ENCODE measurements at places on chromosomes 5 and 9. TPM values are rescaled to one million over a fixed set of nuclear protein-coding genes. Genes with fewer than 3 reads are reported as not detected.

KIF27 gene
- 4.8 TPM for total RNA-seq

PCDHB11 gene
- total RNA-seq: 1.8 TPM

FOXI1 gene
- not detected for total RNA-seq

PCDHGB5 gene
- total RNA-seq: 6.4 TPM

CDH12 gene
- total RNA-seq: not detected

RNF180 gene
- total RNA-seq: 16.9 TPM

WDR31 gene
- total RNA-seq: 5.7 TPM

GRCh38 chr5:72505539-72506157 is 1.6 kb downstream of the ZNF366 start:
- DNase-seq: no peak

- DNase-seq: no peak
These were observed 3.6 kb downstream of the IARS1 start for GRCh38 chr9:92289708-92290390.

GRCh38 chr9:114787781-114788498 is 17.9 kb downstream of the TNFSF15 start:
- no peak for DNase-seq

DNA sequence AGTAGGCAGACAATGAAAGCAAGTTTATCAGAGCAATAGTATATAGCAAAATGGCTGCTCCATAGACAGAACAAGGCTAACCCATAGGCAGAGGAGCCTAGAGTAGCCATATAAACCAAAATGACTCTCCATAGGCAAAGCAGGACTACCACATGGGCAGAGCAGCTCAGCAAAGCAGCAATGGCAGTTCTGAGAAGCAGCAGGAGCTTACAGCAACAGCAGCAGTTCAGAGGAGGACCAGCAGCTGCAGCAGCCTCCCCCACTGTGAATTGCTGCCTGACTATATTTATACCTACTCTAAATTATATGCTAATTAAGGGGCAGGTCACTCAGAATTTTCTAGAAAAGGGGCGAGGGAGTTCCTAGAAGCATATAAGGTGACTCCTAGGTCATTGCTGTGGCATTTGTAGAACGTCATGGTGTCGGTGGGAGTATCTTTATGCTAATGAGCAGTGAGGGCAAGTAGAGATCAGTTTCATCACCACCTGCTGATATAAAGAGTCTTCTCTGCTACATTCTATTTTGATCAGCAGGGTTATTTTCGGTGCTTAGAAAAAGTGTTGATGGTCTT is 1115.5 kb downstream of the DTWD2 start:
- DNase-seq: no peak

DNA sequence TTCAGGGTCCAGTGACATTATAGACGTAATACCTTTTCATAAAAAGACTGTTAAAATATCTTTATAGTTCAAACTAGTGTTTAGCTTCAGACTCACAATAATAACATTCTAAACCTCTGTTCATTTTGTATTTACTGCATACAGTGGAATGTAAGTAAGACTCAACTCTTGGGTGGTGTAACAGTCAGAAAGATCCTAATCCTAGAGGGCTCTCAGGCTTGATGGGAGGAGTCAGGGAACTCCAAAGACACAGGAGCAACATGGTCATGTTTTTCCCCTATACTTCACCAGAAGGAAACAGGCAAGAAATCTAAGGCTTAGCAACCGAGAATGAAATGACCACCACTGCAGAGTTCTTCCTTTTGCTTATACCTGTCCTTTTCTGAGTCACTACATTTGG is 82.6 kb downstream of the MRPS27 start:
- DNase-seq: no peak

DNA sequence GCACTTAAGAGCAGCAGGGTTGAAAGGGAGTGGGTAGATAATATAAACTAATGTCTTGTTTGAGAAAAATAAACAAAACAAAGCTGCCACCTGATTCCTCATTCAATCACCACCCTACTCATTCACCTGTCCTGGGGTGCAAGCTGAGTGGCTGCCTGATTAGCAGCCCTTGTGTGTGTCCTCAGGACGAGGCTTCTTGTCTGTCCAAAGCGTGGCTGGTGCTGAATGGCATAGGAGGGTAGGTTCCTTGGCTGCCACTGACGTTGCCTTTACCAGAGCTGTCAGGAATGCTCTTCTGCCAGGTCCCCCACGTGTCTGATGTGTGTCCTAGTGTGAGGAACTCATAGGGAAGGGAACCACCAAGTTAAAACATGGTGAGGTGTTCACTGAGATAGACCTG is 146.6 kb upstream of the SLC24A2 start:
- DNase-seq: no peak

GRCh38 chr5:111859031-111859430 is 102.0 kb upstream of the NREP start:
- no peak for DNase-seq

DNA sequence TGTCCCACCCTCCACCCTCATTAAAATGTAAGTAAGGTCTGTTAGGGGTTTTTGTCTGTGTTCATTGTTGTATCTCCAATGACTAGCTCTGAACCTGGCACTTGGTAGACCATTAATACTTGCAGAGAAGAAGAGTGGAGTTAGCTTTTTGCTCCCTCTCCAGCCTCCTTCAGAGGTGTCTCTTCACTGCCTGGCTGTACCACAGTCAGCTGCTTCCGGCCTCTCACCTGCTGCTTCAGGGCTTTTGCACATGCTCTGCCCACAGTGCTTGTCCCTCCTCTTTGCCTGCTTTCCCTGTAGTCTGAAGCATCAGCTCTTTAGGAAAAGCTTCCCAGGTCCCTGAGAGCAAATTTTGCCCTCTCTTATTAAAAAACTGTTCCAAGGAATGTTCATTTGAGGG is 83.6 kb downstream of the SNX24 start:
- no peak for DNase-seq

DNA sequence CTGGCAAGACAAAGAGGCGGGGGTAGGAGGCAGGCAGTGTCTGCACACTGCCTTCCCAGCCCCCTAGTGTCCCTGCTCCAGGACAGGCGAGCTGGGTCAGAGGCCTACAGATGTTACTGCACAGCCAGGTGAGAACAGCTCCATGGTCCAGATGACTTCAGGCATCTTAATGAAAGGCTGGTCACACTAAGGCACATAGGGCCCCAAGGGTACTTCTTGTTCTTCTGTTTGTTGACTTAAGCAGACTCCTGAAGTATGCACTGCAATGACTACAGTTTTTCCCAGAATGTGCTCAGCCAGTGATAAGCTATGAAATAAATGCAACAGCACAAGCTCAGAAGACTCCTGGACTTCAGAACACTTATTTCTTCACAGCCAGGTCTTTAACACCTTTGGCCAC is 27.4 kb downstream of the ATPSCKMT start:
- no peak for DNase-seq

- no peak for DNase-seq
These were observed 228.2 kb upstream of the GRIN3A start for GRCh38 chr9:101966691-101967090.
